Thoracic aorta (tissue), 2 donors: ENCODE measurements at places on chromosomes 5 and 9. TPM values are rescaled to one million over a fixed set of nuclear protein-coding genes. Genes with fewer than 3 reads are reported as not detected.

FCHO2 gene
- 34.4 TPM for total RNA-seq

LVRN gene
- total RNA-seq: 0.92 TPM

- DNase-seq: peak; percentile 82
Observed at GRCh38 chr5:172740428-172741205, 30.4 kb downstream of the DUSP1 start.

DNA sequence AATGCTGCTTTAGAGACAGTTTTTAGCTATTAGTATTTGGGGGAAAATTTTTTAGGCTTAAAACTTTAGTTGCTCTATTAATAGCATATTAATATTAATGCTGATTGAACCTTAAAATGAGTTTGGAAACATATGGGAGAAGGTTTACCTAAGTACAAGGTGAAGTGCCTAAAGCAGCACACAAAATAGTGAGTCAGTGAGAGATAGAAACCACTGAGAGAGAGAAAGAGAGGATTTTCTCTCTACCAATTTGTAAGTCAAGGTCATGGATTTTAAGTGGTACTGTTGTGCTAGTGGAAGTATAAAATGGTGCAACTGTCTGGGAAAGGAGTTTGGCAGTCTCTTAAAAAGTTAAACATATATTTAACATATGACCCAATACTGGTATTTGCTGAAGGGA lies 64.9 kb downstream of the MARCHF3 start:
- no peak for DNase-seq

DNA sequence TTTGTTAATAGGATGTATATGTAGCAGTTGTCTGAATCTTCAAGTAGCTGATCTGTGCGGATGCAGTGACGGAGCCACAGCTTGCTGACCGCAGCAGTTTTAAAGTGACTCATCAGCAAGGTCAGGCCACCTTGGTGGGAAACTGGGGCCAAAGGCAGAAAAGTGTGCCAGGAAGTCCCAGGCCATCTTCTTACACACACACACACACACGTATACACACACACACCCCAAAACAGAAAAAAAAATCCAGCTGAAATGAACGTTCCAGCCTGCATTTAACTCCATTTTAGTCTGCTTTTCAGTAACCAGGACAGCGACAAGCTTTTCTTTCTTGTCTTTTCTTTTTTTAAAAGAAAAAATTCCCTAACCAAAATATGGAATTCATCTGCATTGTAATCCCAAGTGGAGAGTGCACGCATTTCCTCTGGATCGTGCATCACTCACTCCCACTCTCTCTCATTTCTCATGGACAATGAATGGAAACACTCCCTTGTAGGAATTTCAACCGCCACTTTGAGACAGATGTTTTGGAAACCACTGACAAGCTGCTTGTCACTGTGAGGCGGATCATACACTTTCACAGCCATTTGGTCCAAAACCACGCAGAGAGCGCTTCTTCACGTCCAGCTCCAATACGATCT lies 103.9 kb downstream of the LHFPL2 start:
- no peak for DNase-seq

DNA sequence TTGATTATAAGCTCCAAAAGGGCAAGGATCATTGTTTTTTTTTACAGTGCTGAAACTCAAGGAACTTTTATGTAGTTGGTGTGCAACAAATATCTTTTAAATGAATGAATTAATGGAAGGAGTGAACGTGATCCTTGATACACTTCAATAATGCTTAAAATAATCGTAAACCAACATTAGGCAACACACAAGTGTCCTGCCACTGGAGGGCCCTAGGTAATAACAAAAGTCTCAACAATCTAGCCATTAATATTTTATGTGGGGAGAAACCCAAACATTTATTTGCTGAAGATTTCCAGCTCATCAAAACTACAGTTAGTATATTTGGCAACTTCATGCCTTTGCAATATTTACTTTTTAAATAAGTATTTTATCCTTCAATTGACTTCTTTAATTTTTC lies 309.0 kb upstream of the FBXL7 start:
- DNase-seq: no peak

GRCh38 chr5:79617539-79617938 lies 5.3 kb downstream of the TENT2 start:
- no peak for DNase-seq

GRCh38 chr5:174832025-174832424 lies 107.6 kb downstream of the MSX2 start:
- DNase-seq: no peak

ST8SIA4 gene
- total RNA-seq: 7.0 TPM

- DNase-seq: no peak
Observed at GRCh38 chr5:135222171-135222681, 176.8 kb downstream of the MACROH2A1 start.

DNA sequence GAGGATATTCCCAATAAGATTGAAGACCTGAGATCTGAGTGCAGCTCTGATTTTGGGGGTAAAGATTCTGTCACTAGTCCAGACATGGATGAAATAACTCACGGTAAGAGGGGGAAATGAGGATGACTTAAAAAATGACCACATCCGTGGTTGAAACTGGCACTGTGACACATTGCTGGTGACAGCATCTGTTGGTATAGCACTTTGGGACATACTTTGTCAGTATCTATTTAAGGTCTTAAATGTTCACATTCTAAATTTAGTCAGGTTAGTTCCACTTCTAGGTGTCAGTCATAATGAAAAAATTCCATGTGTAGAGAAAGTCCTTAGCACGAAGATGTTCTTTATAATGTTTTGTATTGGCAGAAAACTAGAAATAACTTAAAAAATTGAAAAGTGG lies 70.9 kb downstream of the GAPVD1 start:
- DNase-seq: no peak

- DNase-seq: no peak
Observed at GRCh38 chr9:128022886-128023285, 42.1 kb upstream of the EEIG1 start.

DNA sequence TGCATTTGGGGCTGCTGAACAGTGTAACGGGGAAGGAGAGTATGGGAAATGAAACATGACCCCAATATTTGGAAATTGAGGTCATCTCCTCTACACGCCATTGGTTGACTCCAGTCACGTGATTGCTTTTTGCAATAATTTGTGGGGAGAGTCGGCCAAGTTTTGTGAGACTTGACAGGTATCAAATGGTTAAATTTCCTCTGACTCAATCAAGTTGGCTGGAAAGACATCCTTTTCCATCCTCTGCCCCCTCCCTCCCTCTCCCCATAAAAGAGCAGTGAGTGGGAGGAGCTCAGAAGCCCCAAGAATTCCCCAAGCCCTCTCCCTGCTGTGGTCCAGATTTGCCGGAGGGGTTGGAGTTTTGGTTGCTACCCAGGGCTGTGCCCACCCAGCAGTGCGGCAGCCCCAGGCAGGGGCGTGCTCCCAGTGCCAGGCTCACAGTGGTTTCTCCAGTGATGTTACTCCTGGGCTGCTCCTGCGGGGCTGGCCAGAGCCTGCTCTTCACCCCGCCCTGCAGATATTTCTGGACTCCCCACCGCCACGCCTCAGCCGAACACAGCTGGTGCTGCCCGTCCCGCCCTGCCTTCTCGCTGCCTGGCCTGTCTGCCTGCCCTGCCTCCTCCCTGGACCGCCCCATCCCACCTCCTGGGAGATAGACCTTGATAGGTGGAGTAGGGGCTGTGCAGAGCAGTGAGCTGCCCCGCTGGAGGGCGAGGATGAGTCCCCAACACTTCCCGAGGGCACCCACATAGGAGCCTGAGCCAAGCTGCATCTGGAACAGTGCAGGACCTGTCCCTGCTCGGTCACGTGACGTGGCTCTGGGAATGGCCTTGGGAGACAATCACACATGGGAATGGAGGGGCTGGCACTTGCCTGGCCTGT lies 3.4 kb downstream of the COL5A1 start:
- peak; percentile 66 for DNase-seq

DNA sequence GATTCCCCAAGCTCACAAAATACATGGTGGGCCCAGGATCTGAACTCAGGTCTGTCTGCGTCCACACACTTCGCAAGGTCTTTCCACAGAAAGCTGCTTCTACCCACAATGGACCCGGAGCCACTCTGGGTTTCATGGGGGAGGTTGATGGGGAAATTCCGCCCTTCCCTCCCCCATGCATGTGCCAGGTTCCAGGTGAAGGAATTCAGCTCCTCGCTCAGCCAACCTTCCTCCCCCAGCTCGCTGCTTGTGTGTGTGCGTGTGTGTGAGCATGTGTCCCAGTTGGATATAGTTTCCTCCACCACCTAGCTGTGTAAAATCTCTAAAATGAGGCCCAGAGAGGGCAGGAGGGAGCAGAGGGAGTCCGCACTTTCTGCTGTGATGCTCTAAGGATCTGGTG lies 1.0 kb downstream of the PTGS1 start:
- DNase-seq: no peak

DCAF10 gene
- 24.4 TPM for total RNA-seq

DNA sequence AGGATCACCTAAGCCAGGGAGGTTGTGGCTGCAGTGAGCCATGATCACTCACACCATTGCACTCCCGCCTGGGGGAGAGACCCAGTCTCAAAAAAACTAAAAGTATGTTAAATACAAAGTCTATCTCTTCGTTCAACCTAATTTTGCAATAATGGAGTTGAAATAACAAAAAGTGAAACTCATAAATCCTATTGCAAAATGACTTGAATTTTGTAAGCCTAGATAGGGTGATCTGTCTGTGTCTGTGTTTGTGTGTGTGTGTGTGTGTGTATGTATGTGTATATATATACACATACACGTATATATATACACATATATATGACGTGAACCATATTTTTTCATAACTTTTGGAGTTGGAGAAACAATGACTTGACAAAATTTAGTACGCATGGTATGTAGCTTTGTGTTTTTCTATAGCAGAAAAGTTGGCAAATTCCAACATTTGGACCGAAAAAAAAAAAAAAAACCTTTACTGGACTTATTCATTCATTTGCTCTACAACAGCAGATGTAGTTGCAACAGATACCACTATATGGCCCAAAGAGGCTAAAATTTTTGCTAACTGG lies 76.9 kb upstream of the CDH6 start:
- DNase-seq: no peak

DNA sequence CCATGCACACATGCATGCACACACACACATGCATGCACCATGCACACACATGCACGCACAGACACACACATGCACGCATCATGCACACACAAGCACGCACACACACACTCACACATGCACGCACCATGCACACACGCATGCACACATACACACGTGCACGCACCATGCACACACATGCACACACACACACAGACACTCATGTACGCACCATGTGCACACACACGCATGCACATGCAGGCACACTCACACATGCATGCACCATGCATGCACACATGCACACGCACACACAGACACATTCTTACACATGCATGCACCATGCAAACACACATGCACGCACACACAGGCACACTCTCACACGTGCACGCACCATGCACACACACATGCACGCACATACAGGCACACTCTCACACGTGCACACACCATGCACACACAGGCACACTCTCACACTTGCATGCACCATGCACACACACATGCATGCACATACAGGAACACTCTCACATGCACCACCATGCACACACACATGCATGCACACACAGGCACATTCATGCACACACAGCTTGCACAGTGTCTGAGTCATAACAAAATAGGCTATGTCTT lies 117.5 kb downstream of the TENT4A start:
- no peak for DNase-seq

- no peak for DNase-seq
Observed at GRCh38 chr9:77518688-77519087, 129.4 kb downstream of the GNA14 start.

GRCh38 chr5:169195601-169196000 lies 105.3 kb downstream of the SLIT3 start:
- no peak for DNase-seq

DNA sequence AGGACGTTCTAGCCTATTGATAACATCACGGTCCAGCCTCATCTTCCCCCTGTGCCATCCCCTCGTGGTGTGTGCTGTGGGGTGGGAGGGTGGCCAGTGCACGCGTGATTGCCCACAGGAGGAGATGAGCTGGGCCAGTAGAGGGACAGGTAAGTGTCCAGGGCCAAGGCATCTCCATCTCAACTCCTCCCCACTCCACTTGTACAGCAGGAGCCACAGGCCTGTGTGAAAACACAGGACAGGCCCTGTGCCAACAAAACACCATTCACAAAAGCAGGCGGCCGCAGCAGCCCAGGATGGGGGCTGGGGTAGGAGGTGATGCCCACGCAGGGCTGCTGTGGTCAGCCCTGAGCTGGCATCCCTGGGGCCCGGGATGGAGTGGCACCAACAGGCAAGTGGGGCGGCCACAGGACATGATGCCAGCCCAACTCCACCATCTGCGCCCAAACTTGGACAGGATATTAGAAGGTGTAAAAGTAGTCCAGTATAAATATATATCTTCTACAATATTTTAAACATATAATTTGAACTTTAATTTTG lies 32.6 kb downstream of the TPPP start:
- no peak for DNase-seq

LHX6 gene
- total RNA-seq: 6.5 TPM

LURAP1L gene
- total RNA-seq: 14.7 TPM

PCDHB5 gene
- 11.0 TPM for total RNA-seq

GRCh38 chr5:1660511-1660910 lies 136.8 kb upstream of the LPCAT1 start:
- no peak for DNase-seq

RABEPK gene
- total RNA-seq: 9.9 TPM

DND1 gene
- total RNA-seq: 0.54 TPM

SDHA gene
- total RNA-seq: 59.6 TPM

GRCh38 chr9:9847750-9848149 lies 765.1 kb downstream of the PTPRD start:
- DNase-seq: no peak

GRCh38 chr9:79120533-79120932 lies 451.2 kb upstream of the TLE4 start:
- DNase-seq: no peak

CACNA1B gene
- 0.14 TPM for total RNA-seq

GZMA gene
- 1.6 TPM for total RNA-seq

DNA sequence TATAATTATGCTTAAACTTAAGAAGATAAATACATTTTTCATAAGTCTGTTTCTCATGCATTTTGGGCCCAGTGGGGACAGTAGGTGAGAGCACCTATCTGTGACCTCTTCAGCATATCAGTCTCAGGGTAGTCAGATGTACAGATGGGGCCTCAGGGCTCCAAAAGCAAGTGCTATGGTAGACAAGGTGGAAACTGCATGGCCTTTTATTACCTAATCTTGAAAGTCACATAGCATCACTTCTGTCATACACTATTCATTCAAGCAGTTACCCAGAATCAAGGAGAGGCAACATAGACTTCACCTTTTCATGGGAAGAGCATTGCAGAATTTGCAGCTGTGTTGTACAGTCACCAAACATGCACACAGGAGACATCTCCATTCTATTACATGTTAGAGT lies 94.8 kb downstream of the SV2C start:
- no peak for DNase-seq

DNA sequence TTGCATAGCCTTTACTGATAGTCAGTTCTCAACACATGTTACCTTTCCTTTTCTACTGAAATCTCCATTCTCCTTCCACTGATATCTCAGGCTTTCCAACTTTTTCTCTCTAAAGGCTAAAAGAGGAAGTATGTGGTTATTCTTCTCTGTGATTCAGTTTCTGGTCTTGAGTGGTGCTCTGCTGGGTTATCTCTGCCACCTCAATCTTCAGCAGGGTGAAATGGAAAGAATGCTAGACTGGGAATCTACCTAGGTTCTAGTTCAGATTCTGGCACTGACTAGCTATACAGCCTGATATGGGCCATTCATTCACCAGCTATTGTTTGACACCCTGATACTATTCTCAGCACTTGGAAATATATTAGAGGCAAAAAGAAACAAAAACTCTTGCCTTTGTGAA lies 124.9 kb upstream of the GRIA1 start:
- DNase-seq: no peak

- no peak for DNase-seq
Observed at GRCh38 chr9:116377179-116377798, 223.7 kb downstream of the PAPPA start.

SV2C gene
- 0.14 TPM for total RNA-seq

DMGDH gene
- 0.85 TPM for total RNA-seq
